Activated naive CD4-positive, alpha-beta T cell treated with anti-CD3 and anti-CD28 coated beads, Interleukin-2, amount 50 U/mL, for 72 hours (primary cell): ENCODE measurements at places on chromosomes 1 and 21. TPM values are rescaled to one million over a fixed set of nuclear protein-coding genes. Genes with fewer than 3 reads are reported as not detected.

DNA sequence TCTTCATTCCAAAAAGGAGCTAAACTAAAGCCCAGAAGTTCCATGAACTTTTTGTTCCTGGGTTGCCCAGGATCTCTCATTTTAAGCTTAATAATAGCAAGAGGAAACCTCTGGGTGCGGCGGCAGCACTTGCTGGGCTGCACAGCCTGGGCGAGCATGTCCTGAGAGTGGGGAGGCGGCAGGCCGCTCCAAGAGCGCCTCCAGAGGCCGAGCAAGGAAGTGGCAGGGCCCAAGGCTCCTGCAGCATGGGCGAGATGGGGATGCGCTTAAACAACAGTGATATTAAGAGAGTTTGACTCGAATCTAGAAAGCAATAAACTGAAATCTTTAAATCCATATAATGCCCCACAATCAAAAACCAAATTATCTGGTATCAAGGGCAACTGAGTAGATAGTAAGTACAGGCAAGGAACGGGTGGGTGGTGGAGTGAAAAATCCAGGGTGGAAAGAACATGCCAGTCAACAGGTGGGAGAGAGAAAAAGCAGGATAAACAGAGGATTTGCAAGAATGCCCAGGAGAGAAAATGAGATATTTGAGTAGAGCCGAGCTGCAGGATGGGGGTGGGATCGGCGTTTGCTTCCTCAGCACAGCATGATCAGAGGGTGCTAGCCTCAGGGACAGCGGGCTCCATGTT is 14.1 kb upstream of the TNR start:
- DNase-seq: peak; percentile 41

- no peak for DNase-seq
Measured at GRCh38 chr1:82317671-82318070, 516.9 kb downstream of the ADGRL2 start.

GRCh38 chr21:44874497-44875315 is 1.2 kb upstream of the PTTG1IP start:
- peak; percentile 69 for DNase-seq

GRCh38 chr1:30054126-30054525 is 669.3 kb downstream of the MATN1 start:
- no peak for DNase-seq

GRCh38 chr1:175040324-175040879 is 17.2 kb upstream of the MRPS14 start:
- no peak for DNase-seq

GRCh38 chr1:235002706-235003300 is 125.8 kb downstream of the TOMM20 start:
- no peak for DNase-seq

DNA sequence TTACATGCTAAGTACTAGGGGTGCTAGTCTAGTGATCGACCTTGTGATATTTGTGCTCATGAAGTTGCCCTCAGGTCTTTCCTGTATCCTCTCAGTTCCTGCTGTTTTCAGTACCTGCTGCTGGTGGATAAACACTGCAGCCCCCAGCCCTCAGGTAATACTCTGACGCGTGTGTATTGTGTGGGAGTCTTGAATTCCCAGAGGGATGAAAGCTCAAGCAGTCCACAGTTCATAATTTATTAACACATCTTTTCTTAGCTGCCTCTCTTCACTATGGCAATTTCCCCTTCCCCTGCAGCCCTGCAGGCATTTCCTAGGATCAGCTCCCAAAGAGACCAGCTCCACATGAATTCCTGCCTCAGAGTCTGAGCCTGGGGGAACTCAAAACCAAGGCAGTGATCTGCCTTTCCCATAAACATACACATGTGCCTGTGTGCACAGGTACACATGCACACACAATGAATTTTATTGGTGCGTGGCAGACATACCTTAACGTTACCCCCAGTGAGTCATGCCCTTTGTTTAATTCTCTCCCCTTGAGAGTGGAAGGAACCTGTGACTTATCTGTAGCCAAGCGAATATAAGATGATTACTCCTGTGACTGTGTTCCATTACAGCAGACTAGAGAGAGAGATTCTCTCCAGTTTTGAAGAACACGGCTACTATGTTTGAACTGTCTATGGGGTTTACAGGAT is 14.1 kb upstream of the HMGCS2 start:
- no peak for DNase-seq

GRCh38 chr1:67721112-67721511 is 36.1 kb downstream of the GADD45A start:
- no peak for DNase-seq

GRCh38 chr1:86429122-86429725 is 5.3 kb downstream of the CLCA2 start:
- DNase-seq: no peak

GRCh38 chr1:39076799-39077148 is 50.6 kb downstream of the NDUFS5 start:
- no peak for DNase-seq

DNA sequence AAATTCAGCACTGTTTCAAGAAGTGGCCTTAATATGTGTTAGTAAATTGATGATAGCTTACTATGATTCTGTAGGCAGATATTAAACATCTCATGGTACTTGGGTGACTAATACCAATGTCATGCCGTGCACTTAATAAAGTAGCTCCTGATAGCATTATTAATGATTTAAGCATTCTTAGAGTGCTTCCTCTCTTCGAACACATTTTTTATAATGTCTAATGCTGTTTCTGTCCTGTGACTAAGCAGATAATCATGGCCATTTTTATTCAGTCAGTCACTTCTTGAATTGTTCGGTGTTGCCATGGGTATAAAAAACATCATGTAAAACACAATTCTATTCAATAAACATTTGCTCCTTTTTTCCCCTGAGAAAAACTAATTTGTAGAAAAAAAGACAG is 804.6 kb upstream of the ADGRL4 start:
- DNase-seq: no peak

GRCh38 chr1:93690921-93691789 is 9.5 kb upstream of the BCAR3 start:
- DNase-seq: no peak

OR10Z1 gene
- total RNA-seq: not detected

TNFRSF8 gene
- total RNA-seq: 0.84 TPM

CLCN6 gene
- total RNA-seq: 14.8 TPM

ITLN1 gene
- total RNA-seq: not detected

FHAD1 gene
- not detected for total RNA-seq

BARHL2 gene
- not detected for total RNA-seq

DENND2D gene
- total RNA-seq: 213 TPM
